ENCODE measurements at places on chromosomes 16 and 17.

DNA sequence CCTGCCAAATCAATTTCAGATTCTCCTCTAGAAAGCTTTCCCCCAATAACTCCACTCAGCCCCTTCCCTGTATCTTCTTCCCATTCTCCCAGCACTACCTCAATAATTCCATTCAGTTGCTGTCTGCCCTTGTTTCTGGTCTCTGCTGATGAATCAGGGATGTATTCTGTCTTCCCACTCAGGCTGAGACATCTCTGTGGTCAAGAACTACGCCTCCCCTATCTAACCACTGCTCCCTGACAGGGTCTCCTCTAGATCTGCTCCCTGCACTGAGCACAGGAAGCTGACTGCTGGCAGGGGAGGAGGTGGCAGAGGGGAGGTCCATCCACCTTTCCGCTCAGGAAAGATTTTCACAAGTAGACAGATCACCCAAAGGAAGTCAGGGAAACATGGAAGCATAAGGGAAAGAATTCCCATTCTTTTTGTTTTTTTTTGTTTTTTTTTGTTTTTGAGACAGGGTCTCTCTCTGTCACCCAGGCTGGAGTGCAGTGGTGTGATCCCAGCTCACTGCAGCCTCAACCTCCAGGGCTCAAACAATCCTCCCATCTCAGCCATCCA lies 16.9 kb upstream of the SP2 start:
- DNase-seq: no peak

GRCh38 chr16:57115514-57116182 lies 23.3 kb downstream of the CPNE2 start:
- no peak for DNase-seq

DNA sequence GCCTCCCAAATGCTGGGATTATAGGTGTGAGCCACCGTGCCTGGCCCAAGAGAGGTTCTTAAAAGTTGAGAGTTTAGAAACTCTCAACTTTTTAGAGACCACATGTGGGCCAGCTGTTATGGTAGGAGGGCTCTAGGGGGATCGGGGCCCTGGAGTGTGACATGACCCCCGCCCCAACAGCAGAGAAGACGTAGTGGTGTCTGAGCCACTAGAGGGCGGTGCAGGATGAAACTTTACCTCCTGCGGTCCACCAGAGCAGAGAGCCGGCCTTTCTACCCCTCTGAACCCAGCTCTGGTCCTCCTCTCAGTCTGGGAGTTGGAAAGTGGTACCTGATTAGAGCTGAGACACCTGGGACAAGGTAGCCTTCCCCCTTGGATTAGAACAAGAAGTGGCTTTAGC lies 7.4 kb downstream of the CDK5RAP3 start:
- peak; percentile 75 for DNase-seq

GRCh38 chr17:79361221-79361734 lies 249.6 kb downstream of the RBFOX3 start:
- DNase-seq: no peak

- peak; percentile 59 for DNase-seq
These were observed at the start of gene CHST6 for GRCh38 chr16:75495076-75495674. TSS of gene CHST6 (minus strand) at chr16:75495441. CDS start at chr16:75479828, 15,613 bp downstream.

GRCh38 chr17:38871247-38872015 lies 1.6 kb downstream of the LASP1 start:
- DNase-seq: no peak

GRCh38 chr16:11409398-11409797 lies 64.1 kb downstream of the RMI2 start:
- no peak for DNase-seq

GRCh38 chr16:19844945-19845641 lies 39.6 kb downstream of the GPRC5B start:
- DNase-seq: no peak

- no peak for DNase-seq
These were observed 21.4 kb downstream of the LDHD start for GRCh38 chr16:75095204-75095621.

GRCh38 chr17:21368545-21369246 lies 7.5 kb upstream of the KCNJ12 start:
- no peak for DNase-seq

DNA sequence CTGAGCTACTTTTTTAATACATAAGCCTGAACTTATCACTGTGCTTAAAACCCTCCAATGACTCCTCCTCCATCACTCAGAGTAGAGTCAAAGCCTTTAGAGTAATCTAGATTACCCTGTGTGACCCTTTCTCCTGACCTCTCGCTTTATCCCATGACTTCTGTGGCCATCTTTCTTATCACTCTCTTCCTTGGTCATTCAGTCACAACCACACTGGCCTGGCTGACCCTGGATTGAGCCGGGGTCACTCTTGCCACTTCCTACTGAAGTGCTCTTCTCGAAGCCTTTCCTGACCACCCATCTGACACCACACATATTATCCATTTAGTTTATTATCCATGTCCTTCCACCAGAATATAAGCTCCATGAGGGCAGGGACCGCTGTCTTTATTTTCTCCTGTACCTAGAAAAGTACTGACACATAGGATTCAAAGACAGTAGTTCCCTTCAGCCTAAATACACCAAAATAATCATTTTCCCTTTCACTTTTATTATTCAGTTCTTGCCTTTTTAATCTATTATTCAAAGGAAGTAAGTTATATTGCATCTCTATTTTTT lies 28.0 kb upstream of the ABCA9 start:
- no peak for DNase-seq

DNA sequence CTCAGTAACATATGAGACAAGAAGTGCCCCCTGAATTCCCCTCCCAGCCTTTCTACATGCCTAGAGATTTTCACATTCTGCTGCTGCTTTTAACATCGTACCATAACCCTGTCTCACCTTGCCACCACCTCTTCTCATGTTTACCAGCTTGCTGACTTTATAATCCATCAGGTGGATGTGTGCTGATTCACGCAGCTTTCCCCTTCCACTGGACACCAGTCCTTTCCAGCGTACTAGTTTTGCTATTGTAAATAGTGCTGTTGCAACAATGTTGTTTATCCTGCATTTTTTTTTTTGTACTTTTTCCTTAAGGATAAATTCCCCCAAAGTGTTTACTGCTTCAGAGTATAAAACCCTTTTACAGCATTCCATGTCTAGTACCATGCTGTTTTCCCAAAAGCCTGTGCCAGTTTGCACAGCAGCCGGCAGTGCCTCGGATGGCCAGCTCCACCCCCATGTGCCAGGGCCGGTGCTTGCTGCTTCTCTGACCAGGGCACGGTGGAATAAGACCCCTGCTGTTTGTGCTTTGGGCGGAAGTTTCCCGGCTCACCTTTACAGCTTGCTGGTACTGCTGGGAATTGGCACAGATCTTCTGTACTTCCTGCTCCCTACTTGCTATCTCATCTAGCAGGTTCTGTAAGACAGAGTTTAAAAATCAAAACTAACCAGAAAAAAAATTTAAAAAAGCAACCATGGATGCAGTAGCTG lies 41.3 kb downstream of the UBN1 start:
- DNase-seq: no peak

GRCh38 chr16:2339521-2340484 lies 725 bp downstream of the ABCA3 start:
- peak; percentile 42 for DNase-seq
